ENCODE measurements at places on chromosomes 12 and 14. TPM values are rescaled to one million over a fixed set of nuclear protein-coding genes. Genes with fewer than 3 reads are reported as not detected.

NELL2 gene
- total RNA-seq: 1,558 TPM

CACNA1C gene
- 54.8 TPM for total RNA-seq

FZD10 gene
- 0.31 TPM for total RNA-seq

GALNT9 gene
- 7.2 TPM for total RNA-seq

Measured in parietal lobe (tissue), 2 donors.